ENCODE measurements at places on chromosomes 11 and 22. TPM values are rescaled to one million over a fixed set of nuclear protein-coding genes. Genes with fewer than 3 reads are reported as not detected.

DNA sequence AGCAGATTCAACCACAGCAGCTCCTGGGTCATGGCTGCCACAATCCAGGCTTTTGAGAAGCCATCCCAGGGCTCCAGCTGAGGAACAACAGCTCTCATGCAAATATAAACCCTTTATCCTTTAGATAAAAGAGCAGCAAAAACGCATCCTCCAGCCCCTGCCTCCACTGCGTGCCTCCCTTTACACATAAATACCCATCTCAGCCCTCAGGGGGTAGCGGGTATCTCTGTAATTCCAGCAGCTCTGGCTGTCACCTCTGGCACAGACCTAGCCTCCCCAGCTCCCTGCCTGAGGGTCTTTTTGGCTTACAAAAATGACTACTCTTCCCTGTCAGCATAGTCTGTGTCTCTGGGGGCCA is 21.6 kb downstream of the LMO1 start:
- no peak for DNase-seq
- H3K4me1 ChIP-seq = no peaks in the 10 kb centered on the region
- no peaks in the 10 kb centered on the region for H3K36me3 ChIP-seq
- no peak overlapping the region for H3K4me3 ChIP-seq
- peaks cover 16% of the 10 kb centered on the region for H3K27me3 ChIP-seq

DNA sequence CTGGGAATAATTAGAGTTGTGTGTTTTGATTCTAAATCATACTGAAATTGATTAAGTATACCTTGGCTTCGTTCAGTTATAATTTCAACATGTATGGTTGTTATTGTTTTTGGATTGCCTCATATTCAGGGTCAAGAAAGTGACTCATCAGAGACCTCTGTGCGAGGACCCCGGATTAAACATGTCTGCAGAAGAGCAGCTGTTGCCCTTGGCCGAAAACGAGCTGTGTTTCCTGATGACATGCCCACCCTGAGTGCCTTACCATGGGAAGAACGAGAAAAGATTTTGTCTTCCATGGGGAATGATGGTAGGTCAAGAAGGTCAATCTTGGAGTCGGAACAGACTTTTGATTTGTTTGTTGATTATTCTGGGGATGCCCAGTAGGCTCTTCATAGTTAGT is 40.4 kb downstream of the KMT2A start:
- no peak overlapping the region for H3K4me3 ChIP-seq
- H3K36me3 ChIP-seq = peaks cover 69% of the 10 kb centered on the region
- no peaks in the 10 kb centered on the region for H3K27me3 ChIP-seq
- no peak for DNase-seq
- no peak overlapping the region for H3K27ac ChIP-seq
- H3K4me1 ChIP-seq = no peaks in the 10 kb centered on the region

GRCh38 chr22:44026066-44026629 is 2.0 kb downstream of the PARVB start:
- peaks cover 69% of the 10 kb centered on the region for H3K4me1 ChIP-seq
- DNase-seq = no peak
- H3K4me3 ChIP-seq = peak overlapping the region; percentile 78
- H3K36me3 ChIP-seq = no peaks in the 10 kb centered on the region
- peak overlapping the region; percentile 78 for H3K27ac ChIP-seq
- no peaks in the 10 kb centered on the region for H3K27me3 ChIP-seq

GRCh38 chr11:113849713-113850112 is 25.7 kb downstream of the USP28 start:
- H3K27me3 ChIP-seq = no peaks in the 10 kb centered on the region
- H3K4me1 ChIP-seq = peaks cover 6% of the 10 kb centered on the region
- DNase-seq = no peak
- H3K4me3 ChIP-seq = no peak overlapping the region

- peaks cover 3% of the 10 kb centered on the region for H3K4me1 ChIP-seq
- no peak overlapping the region for H3K27ac ChIP-seq
- H3K36me3 ChIP-seq = peaks cover 46% of the 10 kb centered on the region
- no peak overlapping the region for H3K4me3 ChIP-seq
These were observed 8.5 kb downstream of the SMTNL1 start for GRCh38 chr11:57545883-57546282.

DNA sequence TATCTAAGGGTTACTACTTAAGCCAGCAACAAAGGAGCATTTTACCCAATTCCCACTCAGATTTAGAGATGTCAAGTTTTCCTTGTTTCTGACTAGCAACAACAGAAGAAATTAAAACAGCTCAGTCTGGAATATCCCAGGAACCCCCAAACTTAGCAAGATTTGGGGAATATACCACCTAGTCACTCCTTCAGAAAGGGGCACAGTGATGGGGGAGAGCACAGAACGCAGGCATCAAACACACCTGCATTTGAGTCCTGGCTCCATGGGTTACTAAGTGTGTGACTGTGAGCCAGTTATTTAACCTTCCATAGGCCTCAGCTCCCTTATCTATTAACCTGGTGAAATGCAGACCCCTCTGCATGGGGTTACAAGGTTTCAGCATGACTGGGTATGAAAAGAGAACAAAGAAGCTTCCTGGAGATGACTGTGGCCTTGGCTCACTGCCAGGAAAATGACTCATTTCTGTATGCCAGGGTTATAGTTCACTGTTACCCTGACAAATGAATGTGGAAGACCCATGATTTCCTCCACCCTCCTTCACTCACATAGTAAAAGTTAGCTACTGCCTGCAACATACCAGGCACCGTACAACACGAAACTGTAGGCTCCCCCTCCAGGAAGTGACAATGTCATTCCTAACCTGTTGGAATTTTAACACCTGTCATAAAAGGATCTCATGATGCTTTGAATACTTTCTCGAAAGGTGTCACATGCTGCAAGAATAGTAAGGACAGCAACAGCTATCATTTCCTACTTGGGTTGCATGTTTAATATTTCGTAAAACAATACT is 79.6 kb downstream of the ME3 start:
- no peak overlapping the region for H3K4me3 ChIP-seq
- peak; percentile 94 for DNase-seq
- H3K36me3 ChIP-seq = no peaks in the 10 kb centered on the region

Gene PATE2
- total RNA-seq = not detected

Gene PAX6
- total RNA-seq = not detected

DNA sequence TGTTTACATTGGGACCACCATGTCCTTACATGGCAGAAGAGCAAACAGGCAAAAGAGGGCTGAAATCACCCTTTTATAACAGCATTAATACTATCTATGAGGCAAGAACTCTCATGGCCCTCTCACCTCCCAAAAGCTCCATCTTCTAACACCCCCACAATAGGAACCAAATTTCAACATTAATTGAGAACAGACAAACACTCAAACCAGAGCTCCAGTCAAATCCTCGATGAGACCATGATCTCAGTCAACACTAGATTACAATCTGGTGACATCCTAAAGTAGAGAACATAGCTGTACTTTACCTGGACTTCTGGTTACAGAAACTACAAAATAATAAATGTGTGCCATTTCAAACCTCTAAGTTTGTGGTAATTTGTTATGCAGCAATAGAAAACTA is 25.1 kb downstream of the OR2AG2 start:
- no peaks in the 10 kb centered on the region for H3K27me3 ChIP-seq
- no peak for DNase-seq
- H3K27ac ChIP-seq = peak overlapping the region; percentile 52
- H3K36me3 ChIP-seq = no peaks in the 10 kb centered on the region

Gene FAT3
- total RNA-seq = 15.4 TPM

Gene CARD16
- 9.4 TPM for total RNA-seq

DNA sequence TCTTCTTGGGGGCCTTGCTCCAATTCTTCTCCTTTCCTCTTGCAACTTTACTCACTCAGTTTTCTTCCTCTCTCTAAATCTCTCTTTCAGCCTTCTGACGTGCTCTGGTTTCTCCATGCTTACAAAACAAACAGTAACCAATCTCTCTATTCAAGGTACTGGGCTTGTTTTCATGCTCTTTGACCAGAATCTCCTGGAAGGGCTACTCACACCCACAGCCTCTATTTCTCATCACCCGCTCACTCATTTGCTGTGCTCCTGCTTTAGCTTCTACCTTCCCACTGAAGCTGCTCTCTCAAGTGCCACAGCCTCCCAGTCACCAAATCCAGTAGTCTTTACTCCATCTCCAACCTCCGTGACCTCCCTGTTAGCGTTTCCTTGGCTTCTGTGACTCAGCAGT is 60.4 kb downstream of the SERGEF start:
- peaks cover 3% of the 10 kb centered on the region for H3K4me1 ChIP-seq
- H3K36me3 ChIP-seq = peaks cover 6% of the 10 kb centered on the region
- no peak for DNase-seq
- no peaks in the 10 kb centered on the region for H3K27me3 ChIP-seq
- no peak overlapping the region for H3K27ac ChIP-seq

DNA sequence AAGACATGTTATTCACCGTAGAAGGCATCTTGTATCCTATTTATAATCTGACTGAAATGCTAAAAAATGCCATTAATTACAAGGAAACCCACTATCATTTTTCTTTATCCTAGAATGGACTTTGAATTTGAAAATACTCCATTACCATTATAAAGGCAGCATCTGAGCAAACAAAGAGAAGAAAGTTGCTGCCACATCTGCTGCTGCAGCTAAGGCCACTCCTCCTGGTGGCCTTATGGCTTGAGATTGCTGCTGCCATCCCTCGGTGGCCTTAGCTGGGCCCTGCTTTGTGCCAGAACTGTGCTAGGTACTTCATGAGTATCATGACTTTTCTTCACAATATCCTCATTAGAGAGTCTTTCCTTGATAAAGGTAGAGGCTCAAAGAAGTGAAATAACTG is 1210.1 kb upstream of the TENM4 start:
- DNase-seq = no peak
- no peak overlapping the region for H3K4me3 ChIP-seq
- no peak overlapping the region for H3K27ac ChIP-seq
- no peaks in the 10 kb centered on the region for H3K4me1 ChIP-seq
- H3K36me3 ChIP-seq = no peaks in the 10 kb centered on the region

DNA sequence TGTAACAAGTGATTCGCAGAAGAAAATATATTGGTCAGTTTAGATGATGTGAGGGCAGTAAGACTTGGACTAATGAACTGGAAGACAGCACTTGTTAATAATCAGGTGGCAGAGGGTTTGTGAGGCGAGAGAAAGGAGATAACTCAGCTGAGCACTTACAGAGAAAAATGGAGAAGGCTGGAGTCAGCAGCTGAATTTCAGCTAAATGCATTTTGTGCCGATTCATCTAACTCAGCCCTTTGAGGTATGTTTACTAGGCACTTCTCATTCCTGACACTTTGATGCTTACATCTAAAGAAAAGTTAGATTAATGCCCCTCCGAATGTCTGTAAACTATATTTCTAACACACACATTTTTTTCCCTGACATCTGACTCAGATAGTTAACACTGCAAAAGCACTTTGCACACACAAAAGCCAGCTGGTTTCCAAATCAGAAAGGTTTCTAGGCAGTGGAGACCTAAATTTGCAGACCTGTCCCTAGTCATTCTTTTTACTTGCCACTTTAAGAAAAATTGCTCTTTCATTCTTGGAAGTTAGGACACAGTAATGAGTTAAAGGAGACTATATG is 859.5 kb upstream of the CCDC90B start:
- H3K27ac ChIP-seq = no peak overlapping the region
- H3K36me3 ChIP-seq = no peaks in the 10 kb centered on the region
- no peak overlapping the region for H3K4me3 ChIP-seq
- no peak for DNase-seq

DNA sequence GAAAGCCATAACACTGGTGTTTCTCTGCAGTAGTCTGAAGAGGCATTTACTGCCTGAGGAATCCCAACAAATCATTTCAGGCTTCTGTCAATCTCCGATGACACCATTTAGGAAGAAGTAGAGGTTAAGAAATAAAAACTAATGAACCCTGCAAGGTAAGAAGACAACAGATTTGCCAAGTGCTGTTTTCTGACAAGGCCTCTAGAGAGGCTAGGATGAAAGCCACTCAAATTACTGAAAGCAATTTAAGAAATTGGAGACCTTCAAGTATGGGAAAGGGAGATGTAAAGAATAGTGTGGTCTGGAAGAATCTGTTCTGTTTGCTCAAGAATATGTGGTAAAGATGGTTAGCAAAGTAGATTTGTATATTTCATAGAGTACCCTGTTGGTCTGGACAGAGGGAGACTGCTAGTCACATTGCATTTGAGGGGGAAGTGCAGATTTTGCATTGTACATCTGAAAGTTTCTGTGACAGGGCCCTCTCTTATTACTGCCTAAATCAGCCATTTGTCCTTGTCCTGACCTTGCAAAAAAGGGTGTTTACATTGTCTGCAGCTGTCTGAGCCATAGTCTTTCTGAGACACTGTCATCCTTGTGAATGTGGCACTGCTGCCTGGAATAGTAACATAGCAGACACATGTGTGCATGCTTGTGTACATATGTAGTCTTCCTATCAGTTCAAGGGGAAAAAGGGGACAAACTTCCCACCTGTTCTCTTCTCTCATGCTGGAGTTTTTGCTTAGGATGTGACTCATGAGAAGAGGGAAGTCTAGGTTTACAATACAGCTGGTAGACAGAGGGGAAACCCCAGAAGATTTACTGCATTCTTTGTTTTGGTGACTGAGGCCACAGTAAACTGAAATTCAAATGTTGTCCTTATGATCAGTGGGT is 640.2 kb upstream of the KIRREL3 start:
- no peak overlapping the region for H3K27ac ChIP-seq
- no peak overlapping the region for H3K4me3 ChIP-seq
- H3K4me1 ChIP-seq = no peaks in the 10 kb centered on the region
- H3K36me3 ChIP-seq = no peaks in the 10 kb centered on the region

GRCh38 chr11:19751055-19751454 is 38.4 kb downstream of the NAV2 start:
- no peak for DNase-seq
- no peak overlapping the region for H3K27ac ChIP-seq
- no peaks in the 10 kb centered on the region for H3K36me3 ChIP-seq
- H3K4me3 ChIP-seq = no peak overlapping the region
- H3K4me1 ChIP-seq = no peaks in the 10 kb centered on the region
- no peaks in the 10 kb centered on the region for H3K27me3 ChIP-seq

DNA sequence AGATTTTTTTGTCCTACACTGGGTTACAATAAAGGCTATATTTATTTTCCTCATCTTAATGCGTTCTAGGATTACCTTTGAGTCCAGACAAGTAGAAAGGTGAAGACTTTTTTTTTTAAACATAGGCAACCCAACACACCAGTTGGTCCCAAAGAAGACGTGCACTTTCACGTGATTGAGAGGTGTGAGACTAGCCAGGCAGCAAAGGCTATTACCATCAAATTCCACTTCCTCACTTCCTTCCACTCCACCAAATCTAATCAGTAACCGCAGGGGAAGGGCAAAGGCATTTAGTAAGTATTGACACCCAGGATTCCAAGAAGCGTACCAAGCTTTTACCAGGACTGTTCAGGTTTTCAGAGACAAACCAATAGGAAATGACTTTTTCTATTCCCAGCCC is 109.3 kb downstream of the APIP start:
- H3K27ac ChIP-seq = no peak overlapping the region
- no peaks in the 10 kb centered on the region for H3K36me3 ChIP-seq
- no peaks in the 10 kb centered on the region for H3K27me3 ChIP-seq
- H3K4me3 ChIP-seq = no peak overlapping the region

DNA sequence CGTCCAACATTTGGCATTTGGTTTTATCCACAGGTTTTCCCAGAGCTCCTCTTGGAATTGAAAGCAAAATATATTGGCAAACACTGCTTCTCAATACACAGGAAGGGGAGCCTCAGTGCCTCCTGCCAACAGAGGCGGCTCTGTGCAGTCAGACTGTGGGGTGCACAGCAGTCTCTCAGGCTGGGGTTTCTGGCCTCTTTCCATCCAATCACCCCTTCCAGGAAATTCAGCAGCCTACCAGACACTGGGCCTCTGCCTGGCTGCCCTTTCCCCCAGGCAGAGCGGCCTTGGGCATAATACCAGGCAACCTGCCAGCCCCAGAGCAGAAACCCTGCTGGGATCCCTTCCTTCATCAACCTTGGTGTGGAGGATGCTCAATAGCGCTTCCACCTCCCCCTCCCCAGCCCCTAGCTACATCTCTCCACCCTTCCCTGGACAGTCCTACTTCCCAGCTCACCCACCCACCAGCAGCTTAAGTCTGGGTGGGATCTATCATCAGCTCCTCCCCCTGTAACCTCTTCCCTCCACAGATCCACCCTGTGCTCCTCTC is 17.8 kb upstream of the RAPSN start:
- H3K4me1 ChIP-seq = peaks cover 68% of the 10 kb centered on the region
- DNase-seq = no peak
- H3K27me3 ChIP-seq = no peaks in the 10 kb centered on the region
- H3K36me3 ChIP-seq = peaks cover 3% of the 10 kb centered on the region

Data from esophagus muscularis mucosa (tissue), 4 donors.